GM12878 (cell line): ENCODE measurements at places on chromosomes 3 and 15. TPM values are rescaled to one million over a fixed set of nuclear protein-coding genes. Genes with fewer than 3 reads are reported as not detected.

GORASP1 gene
- polyA plus RNA-seq, result 18.6 and 23.2 TPM in 2 replicates

UBAP1L gene
- 0.28 and 0.84 TPM in 2 replicates for polyA plus RNA-seq

KIF7 gene
- 0.11 TPM in 1 of 2 replicates, not detected in the other for polyA plus RNA-seq

LRRC15 gene
- polyA plus RNA-seq, result not detected in 2 replicates

ALDH1L1 gene
- polyA plus RNA-seq, result 0.40 and 0.51 TPM in 2 replicates

SLC12A8 gene
- polyA plus RNA-seq, result 31.5 and 44.2 TPM in 2 replicates

CEP63 gene
- polyA plus RNA-seq, result 33.5 and 33.8 TPM in 2 replicates

MNS1 gene
- polyA plus RNA-seq, result 1.2 and 1.7 TPM in 2 replicates

HESX1 gene
- 2.2 and 3.0 TPM in 2 replicates for polyA plus RNA-seq

P2RY12 gene
- 0.14 and 0.35 TPM in 2 replicates for polyA plus RNA-seq

ACKR2 gene
- polyA plus RNA-seq, result not detected in 2 replicates

ACTL6A gene
- 172 and 197 TPM in 2 replicates for polyA plus RNA-seq

SNX22 gene
- 6.4 and 7.8 TPM in 2 replicates for polyA plus RNA-seq

PDE8A gene
- 12.8 and 14.8 TPM in 2 replicates for polyA plus RNA-seq

EBLN2 gene
- polyA plus RNA-seq, result 1.6 and 2.7 TPM in 2 replicates

DAPK2 gene
- 3.3 and 3.7 TPM in 2 replicates for polyA plus RNA-seq

HGD gene
- not detected in 2 replicates for polyA plus RNA-seq

FANCD2OS gene
- polyA plus RNA-seq, result 0.42 TPM in 1 of 2 replicates, not detected in the other

EDC3 gene
- 32.5 and 36.5 TPM in 2 replicates for polyA plus RNA-seq

TF gene
- polyA plus RNA-seq, result 0.01 TPM in 2 replicates

P2RY14 gene
- polyA plus RNA-seq, result not detected in 2 replicates

RPP25 gene
- polyA plus RNA-seq, result 7.4 and 7.9 TPM in 2 replicates

ACTC1 gene
- polyA plus RNA-seq, result not detected in 2 replicates

HOMER2 gene
- polyA plus RNA-seq, result 2.5 and 2.8 TPM in 2 replicates

PLSCR2 gene
- not detected in 2 replicates for polyA plus RNA-seq

RARB gene
- not detected in 2 replicates for polyA plus RNA-seq

TFRC gene
- polyA plus RNA-seq, result 460 and 468 TPM in 2 replicates

FES gene
- 10.9 and 12.7 TPM in 2 replicates for polyA plus RNA-seq

ELL3 gene
- 18.3 and 18.8 TPM in 2 replicates for polyA plus RNA-seq

WWTR1 gene
- 7.6 and 8.8 TPM in 2 replicates for polyA plus RNA-seq

DNASE1L3 gene
- 7.7 and 9.8 TPM in 2 replicates for polyA plus RNA-seq

TMEM212 gene
- not detected in 2 replicates for polyA plus RNA-seq

C3orf33 gene
- 0.99 and 1.2 TPM in 2 replicates for polyA plus RNA-seq

GPR176 gene
- polyA plus RNA-seq, result 0.18 TPM in 1 of 2 replicates, not detected in the other

CALML4 gene
- polyA plus RNA-seq, result 3.0 and 3.6 TPM in 2 replicates

FGF7 gene
- 0.23 TPM in 1 of 2 replicates, not detected in the other for polyA plus RNA-seq

SEMA5B gene
- not detected in 2 replicates for polyA plus RNA-seq

SPRED1 gene
- 0.19 and 0.48 TPM in 2 replicates for polyA plus RNA-seq

MYLK gene
- 0.56 and 0.77 TPM in 2 replicates for polyA plus RNA-seq

PTX3 gene
- polyA plus RNA-seq, result 0.06 and 0.11 TPM in 2 replicates

GRM2 gene
- not detected in 2 replicates for polyA plus RNA-seq

CADM2 gene
- polyA plus RNA-seq, result 0.13 TPM in 1 of 2 replicates, not detected in the other
